Activated CD4-positive, alpha-beta T cell treated with anti-CD3 and anti-CD28 coated beads, Interleukin-2, amount 10 ng/mL, durations not matched to agents 7 days and 5 days (primary cell): ENCODE measurements at places on chromosomes 1 and 21.

- no peak for DNase-seq
These were observed 54.4 kb upstream of the WDR26 start for GRCh38 chr1:224488806-224489499.

GRCh38 chr1:24336075-24336474 is 16.9 kb downstream of the GRHL3 start:
- DNase-seq = no peak

- DNase-seq = no peak
These were observed 133.9 kb downstream of the ZNF281 start for GRCh38 chr1:200275816-200276453.

DNA sequence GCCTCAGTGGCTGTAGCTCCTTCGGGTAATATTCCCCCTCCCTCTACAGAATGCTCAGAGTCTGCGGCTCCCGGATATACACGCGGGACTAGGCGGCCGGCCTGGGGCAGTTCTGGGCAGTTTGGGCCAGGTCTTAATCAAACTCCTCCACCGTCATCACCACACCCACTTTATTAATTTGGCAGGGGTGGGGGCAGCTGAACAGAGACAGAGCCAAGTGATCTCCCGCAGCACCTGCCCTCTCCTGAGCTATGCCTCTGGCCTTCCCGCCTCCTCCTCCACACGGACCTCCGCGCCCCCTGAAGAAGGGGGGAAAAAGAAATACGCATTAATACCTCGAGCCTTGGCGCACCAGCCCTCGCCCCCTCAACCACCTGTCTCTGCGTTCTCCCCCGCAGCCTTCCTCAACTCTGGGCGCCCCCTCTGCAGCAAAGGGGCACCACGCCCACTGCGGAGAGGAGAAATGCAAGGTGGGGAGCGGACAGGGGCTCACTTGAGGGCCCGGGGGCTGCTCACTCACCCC is 42.6 kb downstream of the CD34 start:
- DNase-seq = peak; percentile 44

GRCh38 chr1:193105821-193106177 is 585 bp upstream of the GLRX2 start:
- DNase-seq = no peak

GRCh38 chr1:244802041-244802440 is 33.4 kb upstream of the COX20 start:
- DNase-seq = no peak

GRCh38 chr1:153049211-153049610 is 8.1 kb downstream of the SPRR2A start:
- no peak for DNase-seq

DNA sequence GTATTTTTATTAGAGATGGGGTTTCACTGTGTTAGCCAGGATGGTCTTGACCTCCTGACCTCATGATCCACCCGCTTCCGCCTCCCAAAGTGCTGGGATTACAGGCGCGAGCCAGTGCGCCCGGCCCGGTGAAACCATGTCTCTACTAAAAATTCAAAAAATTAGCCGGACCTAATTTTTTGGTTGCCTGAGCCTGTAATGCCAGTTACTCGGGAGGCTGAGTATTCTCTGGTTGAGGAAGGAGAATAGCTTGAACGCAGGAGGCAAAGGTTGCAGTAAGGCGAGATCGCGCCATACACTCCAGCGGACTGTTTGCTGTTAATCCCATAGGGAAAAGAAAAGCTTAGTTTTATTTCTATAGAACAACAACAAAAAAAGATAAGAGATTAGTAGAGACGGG is 29.9 kb upstream of the HJV start:
- DNase-seq = no peak

GRCh38 chr1:153548722-153549688 is at the start of gene S100A3:
TSS of gene S100A3 (minus strand) at chr1:153549258. CDS start at chr1:153548485, 773 bp downstream.
- DNase-seq = no peak

- DNase-seq = no peak
These were observed 34.4 kb downstream of the PSEN2 start for GRCh38 chr1:226904772-226905171.

GRCh38 chr1:110411173-110411735 is 3.8 kb upstream of the LAMTOR5 start:
- DNase-seq = no peak

DNA sequence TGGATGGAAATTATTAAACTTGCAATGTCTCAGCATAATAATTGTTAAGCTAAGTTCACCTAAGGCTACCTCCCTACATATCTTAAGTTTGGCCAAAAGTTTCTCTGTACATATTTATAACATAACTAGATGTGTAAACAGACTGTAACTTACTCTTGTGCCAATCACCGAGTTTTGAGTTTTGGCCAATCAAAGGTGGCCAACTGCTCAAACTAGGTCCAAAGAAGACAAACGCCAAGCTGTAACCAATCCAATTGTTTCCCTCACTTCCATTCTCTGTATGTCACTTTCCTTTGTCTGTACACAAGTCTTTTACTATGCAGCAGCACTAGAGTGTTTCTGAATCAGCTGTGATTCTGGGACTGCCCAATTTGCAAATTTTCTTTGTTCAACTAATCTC is 197.8 kb downstream of the LYPLAL1 start:
- no peak for DNase-seq
